ENCODE measurements at places on chromosomes 3 and 15.

- no peak for DNase-seq
Measured at GRCh38 chr3:87503900-87504498, 227.6 kb upstream of the POU1F1 start.

- DNase-seq = no peak
Measured at GRCh38 chr3:140273542-140274195, 338.7 kb downstream of the CLSTN2 start.

- DNase-seq = no peak
Measured at GRCh38 chr3:79159736-79160135, 608.1 kb downstream of the ROBO1 start.

DNA sequence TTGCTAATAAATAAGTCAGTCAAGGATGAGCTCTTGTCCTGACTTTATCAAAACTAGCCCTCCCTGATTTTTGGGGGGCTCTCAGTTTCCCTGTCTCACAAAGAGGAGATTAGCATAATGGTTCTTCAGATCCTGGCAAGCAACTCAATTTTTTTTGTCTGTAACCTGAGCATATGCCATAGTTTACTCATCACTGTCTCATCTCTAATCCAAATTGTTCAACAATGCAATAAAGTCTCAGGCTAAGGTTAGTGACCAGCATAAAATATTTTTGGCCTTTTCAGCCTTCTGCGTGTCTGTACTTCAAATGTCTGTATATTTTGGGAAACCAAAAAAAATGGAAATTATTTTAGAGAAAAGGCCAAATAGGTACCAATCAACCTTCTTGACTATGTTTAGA lies 465.6 kb upstream of the TPRG1 start:
- DNase-seq = no peak

DNA sequence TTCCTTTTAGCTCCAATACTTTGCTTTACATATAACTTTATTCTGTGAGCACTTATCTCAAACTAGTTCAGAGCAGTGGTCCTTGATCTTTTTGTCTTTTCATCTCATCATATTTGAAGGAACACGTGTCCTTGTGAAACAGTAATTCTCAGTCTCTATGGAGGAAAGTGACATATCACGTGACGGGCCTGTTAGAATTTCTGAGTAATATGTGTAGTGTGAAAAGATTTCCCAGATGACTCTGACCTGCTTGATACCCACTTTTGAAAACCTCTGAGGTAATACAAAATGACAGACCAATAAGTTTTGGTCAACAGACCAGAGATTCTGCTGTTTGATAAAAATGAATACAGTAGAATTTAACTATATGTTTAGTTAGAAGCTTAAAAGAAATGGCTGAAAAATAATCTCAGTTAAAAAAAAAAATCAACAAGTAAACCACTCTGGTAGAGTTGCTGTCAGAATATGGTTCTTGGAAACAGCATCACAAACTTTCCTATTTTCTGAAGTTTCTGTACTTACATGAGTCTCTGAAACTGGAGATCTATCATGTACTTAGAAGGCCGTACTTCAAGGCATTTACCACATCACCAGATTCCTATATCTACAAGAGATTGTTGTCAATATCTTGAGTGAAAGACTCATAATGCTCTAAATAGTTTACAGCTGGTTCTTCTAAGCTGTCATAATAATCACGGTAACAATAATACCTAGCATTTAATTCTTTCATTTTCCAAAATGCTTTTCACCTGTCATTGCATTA lies 590.2 kb upstream of the TBL1XR1 start:
- no peak for DNase-seq

GRCh38 chr15:55084673-55085072 lies 112.1 kb downstream of the RSL24D1 start:
- DNase-seq = no peak

- no peak for DNase-seq
Measured at GRCh38 chr3:189646853-189647542, 15.8 kb downstream of the TP63 start.

GRCh38 chr3:171346019-171346418 lies 114.2 kb downstream of the TNIK start:
- no peak for DNase-seq

DNA sequence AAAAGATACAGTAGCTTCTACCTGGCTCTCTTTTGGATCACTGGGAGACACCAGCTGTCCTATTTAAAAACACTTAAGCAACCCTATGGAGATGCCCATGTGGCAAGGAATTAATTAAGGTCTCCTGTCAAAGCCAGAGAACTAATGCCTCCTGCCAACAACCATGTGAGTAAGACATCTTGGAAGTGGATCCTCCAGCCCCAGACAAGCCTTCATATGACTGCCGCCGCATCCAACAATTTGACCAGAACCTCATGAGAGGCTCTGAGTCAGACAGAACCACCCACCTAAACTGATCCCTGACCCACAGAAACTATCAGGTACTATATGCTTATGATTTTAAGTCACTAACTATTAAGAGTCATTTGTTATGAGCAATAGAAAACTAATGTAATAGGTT lies 22.3 kb downstream of the IFT80 start:
- no peak for DNase-seq

GRCh38 chr15:38463893-38464292 lies 10.0 kb downstream of the FAM98B start:
- no peak for DNase-seq

DNA sequence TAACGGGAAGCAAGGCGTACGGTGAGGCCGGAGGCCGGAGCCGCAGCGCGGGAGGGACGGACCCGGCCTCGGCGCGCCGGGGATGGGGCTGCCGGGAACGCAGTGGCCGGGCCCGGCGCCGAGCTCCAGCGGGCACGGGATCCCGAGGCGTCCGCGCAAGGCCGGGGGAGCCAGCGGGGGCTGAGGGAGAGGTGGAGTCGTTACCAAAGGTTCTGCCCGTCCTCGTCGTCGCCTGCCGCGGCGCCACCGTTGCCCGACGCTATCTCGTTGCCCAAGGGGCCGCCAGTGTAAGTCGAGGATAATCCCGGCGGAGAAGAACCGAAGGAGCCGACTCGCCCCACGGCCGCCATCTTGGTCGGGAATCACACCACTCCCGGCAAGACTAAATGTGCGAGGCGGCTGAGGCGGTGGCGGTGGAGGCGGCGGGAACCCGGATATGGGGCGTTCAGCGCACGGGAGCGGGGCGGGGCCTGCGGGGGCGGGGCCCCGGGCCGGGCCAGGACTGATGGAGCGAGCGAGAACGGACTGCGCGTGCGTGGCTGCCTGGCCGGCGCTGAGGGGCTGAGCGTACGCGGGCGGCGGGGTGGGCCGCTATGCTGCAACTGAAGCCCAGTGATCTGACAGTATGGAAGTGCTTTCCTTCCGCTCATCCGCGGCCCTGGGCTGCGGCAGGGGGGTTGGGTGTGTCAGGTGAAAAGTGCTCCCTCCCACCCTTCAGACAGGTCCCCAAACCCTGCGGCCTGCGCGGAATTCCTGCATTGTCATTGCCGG lies at the start of gene DYNC1LI1:
DYNC1LI1 (minus strand) TSS at position 438 of the 771 bp plus-strand sequence; CDS start at position 350, 88 bp downstream.
- peak; percentile 95 for DNase-seq

DNA sequence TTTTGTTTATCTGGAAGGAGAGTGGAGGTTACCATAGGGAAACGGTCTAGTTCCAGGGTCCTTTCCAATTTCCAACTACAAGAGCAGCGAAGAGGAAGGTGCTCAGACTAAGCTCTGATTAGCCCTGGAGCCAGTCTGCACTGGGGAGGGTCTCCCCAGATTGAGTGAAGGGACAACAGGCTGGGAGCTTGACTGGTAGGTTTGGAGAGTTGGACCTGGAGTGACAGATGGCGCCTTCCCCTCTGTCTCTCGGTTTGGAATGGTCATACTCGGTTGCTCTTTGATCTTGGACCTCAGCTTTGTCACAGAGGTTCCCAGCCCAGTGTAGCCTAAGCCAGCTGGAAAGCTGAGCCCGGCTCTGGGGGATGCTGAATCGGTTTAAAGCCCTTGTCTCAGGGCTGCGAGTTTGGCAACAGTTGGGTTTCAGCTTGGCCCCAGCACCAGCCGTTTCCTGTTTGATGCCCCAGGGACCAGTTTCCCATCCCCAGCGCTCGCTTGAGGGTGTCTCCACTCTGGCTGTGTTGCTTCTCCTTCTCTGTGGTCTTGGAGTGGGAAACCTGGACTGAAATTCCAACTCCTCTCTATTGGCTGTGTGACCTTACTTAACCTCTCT lies 53.1 kb upstream of the ULK4 start:
- DNase-seq = no peak

DNA sequence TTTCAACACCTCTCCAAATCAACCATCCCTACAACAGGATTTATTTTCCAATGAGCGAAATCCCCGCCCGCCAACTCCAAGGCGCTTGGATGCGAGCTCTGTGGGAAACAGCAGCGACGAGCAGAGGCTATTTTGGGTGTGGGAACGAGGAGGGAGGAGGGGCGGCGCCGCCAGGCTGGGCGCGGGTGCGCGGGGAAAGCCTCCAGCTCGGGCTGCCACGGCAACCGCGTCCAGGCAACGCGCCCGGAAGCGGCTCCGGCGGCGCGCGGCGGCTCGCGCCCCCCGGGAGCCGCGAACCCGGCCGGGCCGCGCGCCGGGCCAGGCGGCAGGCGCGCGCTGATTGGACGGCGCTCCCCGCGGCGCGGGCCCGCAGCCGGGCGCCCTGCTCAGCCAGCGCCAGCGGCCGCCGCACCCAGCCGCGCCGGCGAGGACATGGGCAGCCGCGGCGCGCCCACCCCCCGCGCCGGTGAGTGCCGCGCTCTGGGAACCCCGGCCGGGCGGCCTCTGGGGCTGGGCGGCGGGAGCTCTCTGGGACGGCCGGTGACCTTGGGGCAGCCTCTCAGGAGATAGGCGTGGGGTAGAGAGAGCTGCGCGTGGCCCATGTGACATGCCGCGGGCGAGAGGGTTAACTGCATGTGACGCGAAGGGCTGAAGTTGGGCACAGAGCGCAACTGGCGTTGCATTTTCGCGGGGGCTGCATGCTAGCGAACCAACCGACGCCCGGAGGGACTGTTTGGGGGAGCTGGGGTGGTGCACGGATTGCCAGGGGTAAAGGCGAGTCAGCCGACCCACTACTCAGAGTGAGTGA lies at the start of gene FAM81A:
FAM81A (plus strand) TSS at position 370 of the 808 bp plus-strand sequence. CDS start 20,441 bp downstream, outside the sequence.
- DNase-seq = no peak

- no peak for DNase-seq
Measured at GRCh38 chr3:11155341-11156025, 1.2 kb downstream of the HRH1 start.

GRCh38 chr15:58369261-58369701 lies 62.5 kb upstream of the LIPC start:
- DNase-seq = no peak

- no peak for DNase-seq
Measured at GRCh38 chr3:111803123-111803593, 55.9 kb upstream of the PHLDB2 start.

GRCh38 chr3:38404286-38404685 lies 49.4 kb upstream of the ACVR2B start:
- DNase-seq = no peak

DNA sequence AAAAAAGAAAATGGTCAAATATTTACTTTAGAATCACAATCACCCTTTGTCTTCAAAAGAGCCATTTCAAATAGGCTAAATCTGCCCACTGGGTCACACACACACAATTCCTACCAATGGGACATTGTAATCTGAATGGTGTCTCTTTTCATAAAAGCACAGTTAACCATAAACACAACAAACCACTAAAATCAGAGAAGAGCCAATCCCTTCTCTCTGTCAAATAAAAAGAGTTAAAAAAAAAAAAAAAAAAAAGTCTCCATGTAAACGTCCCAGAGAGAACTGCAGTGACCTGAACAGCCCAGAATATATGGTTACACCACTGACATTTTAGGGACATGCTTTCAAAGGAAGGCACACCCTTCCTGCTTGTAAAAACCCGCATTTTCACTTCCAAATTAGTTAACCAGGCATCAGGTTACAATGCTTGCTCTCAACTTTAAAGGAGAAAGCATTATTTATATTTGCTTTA lies 63.7 kb downstream of the PRICKLE2 start:
- no peak for DNase-seq

DNA sequence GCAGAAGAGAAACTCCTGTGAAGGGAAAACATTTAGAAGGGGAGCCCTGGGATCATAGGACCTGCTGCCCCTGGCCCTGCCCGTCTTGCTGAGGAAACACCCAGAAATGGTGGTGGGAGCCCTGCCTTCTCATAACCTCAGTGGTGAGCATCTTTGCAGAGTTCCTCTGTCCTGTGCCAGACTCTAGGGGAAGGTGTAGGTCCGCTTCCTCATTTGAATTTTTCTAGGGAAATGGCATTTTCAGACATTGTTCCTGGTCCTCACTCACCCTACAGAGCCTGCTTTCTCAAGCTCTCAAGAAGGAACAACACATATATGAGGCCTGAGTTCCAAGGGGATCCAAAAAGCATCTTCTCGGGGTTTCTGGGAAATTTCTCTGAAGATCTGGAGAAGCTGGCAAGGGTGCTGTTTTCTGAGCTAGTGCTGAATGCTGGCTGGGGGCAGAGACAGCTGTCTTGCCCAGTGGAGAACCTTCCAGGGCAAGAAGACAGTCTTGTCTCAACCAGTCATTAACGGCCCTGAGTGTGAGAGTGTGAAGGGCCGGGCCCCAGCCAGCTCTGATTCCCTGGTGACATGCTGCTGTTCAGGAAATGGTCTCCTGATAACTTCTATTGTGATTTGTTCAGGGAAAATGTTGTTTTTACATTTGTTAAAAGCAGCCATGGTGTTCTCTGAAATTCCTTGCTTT lies 283.1 kb upstream of the LRRFIP2 start:
- DNase-seq = no peak

GRCh38 chr15:90223441-90224165 lies 10.1 kb downstream of the CIB1 start:
- no peak for DNase-seq

DNA sequence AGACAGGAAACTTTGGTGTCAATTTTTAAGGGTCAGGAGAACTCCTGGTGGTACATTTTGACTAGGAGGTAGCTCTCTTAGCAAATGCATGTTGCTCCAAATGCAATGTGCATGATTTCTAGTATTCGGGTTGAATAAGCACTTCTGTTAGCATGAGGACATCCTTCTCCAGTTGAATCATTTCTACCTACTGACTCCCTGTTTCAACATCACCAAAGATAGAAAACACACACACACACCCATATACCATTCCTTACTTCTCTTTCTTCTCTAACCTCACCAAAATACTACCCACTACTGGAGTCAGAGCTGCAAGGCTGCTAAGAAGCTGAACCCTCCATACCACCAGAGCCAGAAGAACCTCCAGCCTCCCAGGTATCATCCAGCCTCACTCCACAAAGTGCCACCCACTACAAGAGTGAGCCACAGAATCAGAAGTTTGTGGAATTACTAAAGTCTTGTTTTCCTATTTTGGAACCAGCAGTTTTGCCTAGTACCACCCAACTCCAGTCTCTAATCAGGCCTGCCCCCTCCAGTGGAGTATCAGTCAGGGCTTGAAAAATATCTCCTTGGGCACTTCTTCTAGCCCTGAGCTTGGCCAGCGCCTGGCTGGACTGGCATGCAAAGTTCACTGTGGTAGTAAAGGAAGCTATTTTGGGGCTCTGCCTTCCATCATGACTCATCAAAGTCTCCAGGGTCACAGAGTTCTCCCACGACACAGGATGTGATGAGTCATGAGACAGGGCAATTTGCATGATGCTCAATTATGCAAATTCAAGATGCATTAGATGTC lies 110.3 kb downstream of the CYP19A1 start:
- no peak for DNase-seq

GRCh38 chr15:56619887-56620286 lies 113.4 kb downstream of the ZNF280D start:
- DNase-seq = no peak
